ENCODE measurements at places on chromosomes 5 and 9.
A peak's percentile ranks its signal among the peaks of the same experiment; 100 is the strongest.

- no peak for DNase-seq
Measured at GRCh38 chr5:14302330-14302729, 159.2 kb downstream of the TRIO start.

DNA sequence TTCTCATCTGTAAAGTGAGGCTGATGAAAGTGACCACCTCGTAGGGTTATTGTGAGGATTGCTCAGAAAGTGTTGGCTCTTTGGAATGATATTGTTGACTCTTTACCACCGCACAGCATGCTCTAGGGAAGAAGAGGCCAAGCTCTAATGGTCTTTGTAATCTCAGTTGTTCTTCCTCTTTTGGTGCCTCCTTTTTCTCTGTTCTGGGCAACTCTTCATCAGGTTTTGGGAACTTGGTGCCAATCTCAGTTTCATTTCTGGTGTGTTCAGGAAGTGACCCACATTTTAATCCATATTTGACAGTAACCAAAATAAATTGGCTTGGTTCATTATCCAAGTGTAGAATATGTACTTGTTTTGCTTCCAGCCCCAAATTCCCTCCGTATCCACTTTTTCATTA is 25.1 kb downstream of the ARHGAP26 start:
- no peak for DNase-seq

DNA sequence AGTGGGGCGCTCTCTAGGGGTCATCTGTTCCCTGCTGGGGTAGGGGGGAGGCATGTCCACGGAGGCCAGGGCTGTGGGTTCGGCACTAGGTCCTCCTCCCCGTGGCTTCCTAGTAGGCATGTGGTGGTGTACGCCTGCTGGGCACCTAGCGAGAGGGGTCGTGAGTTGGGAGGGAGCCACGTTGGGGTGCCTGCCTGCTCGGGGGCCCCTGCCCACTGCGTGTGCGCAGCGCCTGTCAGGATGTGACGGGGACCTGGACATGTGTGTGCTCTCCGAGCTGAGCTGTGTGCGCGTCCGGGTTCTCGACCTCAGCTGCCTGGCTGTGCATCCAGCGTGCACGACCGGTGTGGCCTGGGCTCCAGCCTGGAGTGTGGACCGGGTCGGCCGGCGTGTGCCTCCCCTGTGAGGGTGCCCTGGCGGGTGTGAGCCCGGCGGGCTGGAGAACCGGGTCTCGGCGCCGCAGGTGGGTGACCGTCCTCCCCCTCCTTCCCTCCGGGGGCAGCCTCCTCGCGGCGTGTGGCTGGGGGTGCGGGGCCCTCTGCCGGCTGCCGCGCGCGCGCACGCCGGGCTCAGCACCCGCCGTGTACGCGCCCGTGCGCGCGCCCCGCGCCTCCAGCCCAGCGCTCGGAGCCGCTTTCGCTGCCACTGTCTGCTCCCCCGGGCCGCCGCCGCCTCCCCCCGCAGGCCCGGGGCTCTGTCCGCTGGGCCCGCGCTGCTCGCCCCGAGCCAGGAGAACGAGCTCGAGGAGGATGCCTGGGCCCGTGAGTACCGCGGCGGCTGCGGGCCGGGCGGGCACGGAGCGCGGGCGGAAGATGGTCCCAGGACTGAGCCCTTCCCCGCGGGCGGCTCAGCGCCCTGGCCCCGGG is at the start of gene PRR7:
Gene PRR7 (plus strand): TSS at position 615 of the 866 bp plus-strand sequence. CDS start 8,254 bp downstream, outside the sequence.
- peak; percentile 63 for DNase-seq

- peak; percentile 64 for DNase-seq
Measured at GRCh38 chr5:55994495-55994997, at the start of gene IL6ST. Gene IL6ST (minus strand): TSS chr5:55994963. CDS start chr5:55976278, 18,685 bp downstream.

GRCh38 chr5:36682499-36682898 is 76.1 kb downstream of the SLC1A3 start:
- DNase-seq: no peak

GRCh38 chr5:52804387-52804791 is 16.7 kb downstream of the ITGA1 start:
- no peak for DNase-seq

GRCh38 chr5:149017636-149018035 is 45.2 kb downstream of the SH3TC2 start:
- no peak for DNase-seq

- no peak for DNase-seq
Measured at GRCh38 chr5:52844885-52845284, 57.2 kb downstream of the ITGA1 start.

GRCh38 chr5:73284985-73285384 is 112.0 kb downstream of the TMEM174 start:
- no peak for DNase-seq

DNA sequence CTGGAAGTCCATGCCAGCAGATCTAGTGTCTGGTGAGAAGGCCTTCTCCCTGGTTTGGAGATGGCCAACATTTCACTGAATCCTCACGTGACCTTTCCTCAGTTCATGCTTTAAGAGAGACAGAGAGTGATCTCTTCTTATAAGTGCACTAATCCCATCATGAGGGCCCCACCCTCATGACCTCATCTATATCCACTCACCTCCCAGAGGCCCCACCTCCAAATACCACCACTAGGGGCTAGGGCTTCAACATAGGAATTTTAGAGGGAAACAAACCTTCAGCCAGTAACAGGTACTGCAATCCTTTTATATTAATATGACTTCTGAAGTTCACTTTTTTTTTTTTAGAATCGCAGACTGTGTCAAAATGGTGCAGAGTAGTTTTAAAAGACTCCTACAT is 496.9 kb upstream of the ADAMTS16 start:
- no peak for DNase-seq

GRCh38 chr5:92435781-92436180 is 1052.7 kb upstream of the ARRDC3 start:
- no peak for DNase-seq

- no peak for DNase-seq
Measured at GRCh38 chr9:135105938-135106491, 18.5 kb downstream of the OLFM1 start.

- DNase-seq: no peak
Measured at GRCh38 chr5:10320793-10321192, 13.1 kb upstream of the CMBL start.

DNA sequence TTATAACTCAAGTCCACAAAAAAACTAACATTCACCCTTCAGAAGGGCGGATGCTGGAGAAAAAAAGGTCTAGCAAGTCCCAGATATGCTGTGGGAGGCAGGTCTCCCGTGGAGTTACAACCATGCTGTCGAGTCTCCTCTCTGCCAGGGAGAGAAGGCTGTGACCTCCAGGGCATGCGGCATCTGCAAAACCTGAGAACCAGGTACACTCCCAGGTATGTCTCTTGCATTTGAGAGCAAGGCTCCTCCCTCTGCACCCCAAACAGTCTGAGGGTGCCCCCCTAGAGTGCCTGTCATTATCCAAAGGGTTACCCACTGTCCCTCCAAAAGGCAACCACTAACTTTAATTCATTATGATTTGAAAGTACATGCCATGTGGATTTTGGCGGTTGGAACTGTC is 134.0 kb downstream of the IRX2 start:
- DNase-seq: no peak

GRCh38 chr9:36986468-36987408 is 47.3 kb downstream of the PAX5 start:
- DNase-seq: no peak

DNA sequence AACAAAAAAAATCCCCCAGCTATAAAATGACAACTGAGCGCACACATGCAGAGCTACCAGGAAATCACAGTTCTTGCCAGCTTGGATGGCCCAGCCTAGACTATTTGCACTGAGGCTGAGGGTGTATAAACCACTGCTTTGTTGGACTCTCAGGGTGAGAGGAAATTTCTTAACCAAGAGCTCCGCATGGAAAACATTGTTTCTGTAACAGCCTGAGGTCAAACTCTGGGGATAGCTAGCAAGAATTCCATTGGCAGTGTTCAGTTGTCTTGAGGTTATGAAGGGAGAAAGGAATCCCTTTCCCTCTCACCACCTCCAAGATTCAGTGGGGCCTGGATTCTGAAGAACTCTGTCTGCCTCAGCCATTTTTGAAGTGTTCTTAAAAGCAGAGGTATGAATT is 360.0 kb downstream of the OSTF1 start:
- no peak for DNase-seq

- DNase-seq: no peak
Measured at GRCh38 chr5:55418994-55419968, 111.5 kb downstream of the MTREX start.

GRCh38 chr5:143723159-143723558 is 88.8 kb upstream of the HMHB1 start:
- no peak for DNase-seq

DNA sequence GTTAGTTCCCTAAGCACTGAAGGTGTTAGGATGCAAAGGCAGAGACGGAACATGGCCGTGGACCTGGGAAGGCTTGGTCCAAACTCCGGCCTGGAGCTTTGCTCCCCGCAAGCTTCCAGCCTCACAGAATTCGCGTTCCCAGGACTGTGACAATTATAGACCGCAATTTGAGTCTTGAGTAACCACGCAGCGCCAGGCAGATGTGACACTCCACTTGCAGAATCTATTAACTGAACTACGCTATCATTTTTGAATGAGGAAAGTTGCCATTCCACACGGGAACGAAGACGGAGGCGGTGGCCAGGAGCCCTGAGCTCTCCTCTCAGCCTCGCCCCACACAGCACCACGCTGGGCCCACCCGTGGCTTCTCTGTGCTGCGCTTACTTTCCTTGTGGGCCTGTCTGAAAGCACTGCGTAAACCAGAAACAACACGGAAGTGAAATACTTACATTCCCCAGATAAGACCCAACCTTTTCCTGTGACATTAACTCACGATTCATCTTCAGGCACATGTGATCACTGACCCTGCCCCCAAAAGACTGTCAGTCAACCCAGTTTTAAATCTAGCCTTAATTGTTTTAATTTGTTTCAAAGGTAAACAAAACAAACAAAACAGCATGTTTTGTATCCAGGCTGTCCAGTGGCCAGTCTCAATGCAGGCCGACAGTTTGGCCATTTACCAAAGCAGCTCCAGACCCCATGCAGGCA is 16.1 kb upstream of the COL5A1 start:
- DNase-seq: no peak

GRCh38 chr9:129716091-129716490 is 36.8 kb downstream of the PTGES start:
- peak; percentile 41 for DNase-seq

GRCh38 chr9:13552606-13553215 is 273.2 kb upstream of the MPDZ start:
- DNase-seq: no peak

GRCh38 chr5:14168144-14168792 is 25.1 kb downstream of the TRIO start:
- no peak for DNase-seq

DNA sequence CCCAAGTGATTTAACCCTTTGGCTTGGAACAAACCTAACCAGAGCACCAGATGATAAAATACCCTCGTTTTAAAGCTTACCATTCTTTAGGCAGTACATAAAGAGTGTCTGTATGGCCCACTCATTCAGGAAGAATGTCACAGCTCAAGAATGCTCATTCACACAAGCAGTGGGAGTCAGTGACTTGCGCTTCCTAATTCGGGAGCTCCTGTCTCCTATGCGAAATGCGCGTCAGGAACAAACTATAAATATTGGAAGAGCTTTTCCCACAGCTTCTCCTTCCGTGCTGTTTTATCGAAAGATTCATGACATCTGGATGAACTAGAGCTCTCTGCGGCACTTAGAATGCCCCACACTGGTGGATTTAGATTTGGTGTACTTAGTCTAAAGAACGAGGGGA is 66.6 kb downstream of the NTRK2 start:
- DNase-seq: no peak

GRCh38 chr5:90602681-90603080 is 44.1 kb downstream of the ADGRV1 start:
- no peak for DNase-seq

DNA sequence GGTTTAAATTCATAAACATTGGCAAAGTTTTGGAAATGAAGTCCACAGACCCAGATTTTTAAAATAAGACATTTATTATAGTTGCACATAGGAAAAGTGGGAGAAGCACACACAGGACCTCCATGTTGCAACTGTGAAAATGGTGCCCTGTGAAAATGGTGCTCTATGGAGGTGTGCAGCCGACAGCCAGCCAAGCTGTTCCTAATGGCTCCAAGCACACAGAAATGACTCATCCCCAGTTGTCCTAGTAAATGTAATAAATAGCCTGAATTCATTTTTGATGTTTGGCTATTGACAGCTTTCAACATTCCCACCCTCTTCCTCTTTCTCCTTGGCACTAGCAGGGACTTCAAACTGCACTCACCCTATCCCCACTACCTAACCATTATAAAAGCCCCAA is 590.9 kb downstream of the CAAP1 start:
- DNase-seq: no peak

- DNase-seq: no peak
Measured at GRCh38 chr5:116176121-116176520, 91.3 kb downstream of the COMMD10 start.

DNA sequence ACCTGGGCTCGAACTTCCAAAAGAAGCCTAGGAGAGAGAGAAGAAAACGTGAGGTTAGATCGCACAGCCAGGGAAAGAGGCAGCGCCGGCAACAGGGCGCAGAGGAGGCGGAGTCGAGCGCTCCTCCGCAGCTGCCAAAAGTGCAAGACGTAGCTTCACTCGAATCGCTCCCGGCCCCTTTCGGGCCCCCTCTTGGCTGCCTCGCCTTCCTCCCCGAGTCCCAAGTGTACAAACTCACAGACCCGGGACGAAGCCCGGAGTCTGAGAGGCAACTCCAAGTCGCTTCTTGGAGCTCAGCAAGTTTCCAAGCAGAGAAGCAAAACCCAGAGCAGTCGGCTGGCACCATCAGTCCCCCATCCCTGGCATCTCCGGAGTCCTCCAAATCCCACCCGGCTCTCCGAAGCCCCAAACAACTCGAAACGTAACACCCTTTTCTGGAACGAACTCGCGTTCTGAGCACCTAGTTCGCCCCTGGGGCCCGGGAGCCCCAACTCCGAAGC is 1.2 kb downstream of the MIER3 start:
- peak; percentile 63 for DNase-seq

DNA sequence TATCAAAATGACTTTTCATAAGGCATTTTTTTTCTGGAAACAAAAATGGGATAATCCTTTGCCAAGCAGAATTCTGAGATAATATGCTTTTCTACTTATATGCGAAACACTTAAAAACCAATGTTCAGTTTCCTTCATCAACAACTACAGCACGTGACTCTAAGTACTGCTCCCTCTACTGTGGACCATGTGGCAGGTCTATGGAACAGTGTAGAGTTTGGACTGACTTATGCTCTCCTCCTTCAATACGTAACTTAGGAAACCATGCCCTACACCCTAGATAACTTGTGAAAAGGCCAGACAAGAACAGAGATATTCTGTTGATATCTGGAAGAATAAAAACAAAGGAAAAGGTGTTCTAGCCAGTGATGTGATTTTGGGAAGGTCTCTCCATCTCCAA is 111.3 kb upstream of the GNA14 start:
- no peak for DNase-seq

DNA sequence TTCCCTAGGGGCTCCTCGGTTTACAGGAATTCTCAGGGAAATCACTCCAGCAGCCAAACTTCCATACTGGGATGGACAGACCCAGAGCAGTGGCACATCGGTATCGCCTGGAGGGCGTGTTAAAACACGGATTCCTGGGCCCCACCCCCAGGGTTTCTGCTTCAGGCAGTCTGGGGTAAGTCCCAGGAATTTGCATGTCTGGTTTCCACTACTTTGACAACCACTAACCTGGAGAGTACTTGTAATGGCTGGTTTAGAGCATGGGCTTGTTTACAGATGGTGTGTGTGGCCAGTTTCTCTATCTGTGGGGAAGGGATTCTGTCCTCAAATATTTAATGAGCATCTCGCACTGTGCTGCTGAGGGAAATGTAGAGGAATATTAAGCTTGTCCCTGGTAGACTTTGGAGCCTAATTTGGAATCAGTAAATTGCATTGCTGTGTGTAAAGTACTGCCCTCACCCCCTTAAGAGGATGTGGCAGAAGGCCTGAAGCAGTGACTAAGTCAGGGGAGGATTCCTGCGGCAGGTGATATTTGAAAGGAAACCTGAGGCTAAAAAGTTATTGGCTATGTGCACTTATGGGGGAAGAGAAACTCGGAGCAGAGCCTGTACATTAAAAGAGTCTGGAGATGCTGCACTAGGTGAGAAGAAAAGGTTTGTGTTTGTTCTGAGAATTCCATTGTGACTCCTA is 18.6 kb upstream of the TJP2 start:
- no peak for DNase-seq
